ENCODE measurements at places on chromosomes 3 and 15.
A peak's percentile ranks its signal among the peaks of the same experiment; 100 is the strongest.

- DNase-seq: no peak
Observed at GRCh38 chr3:10357592-10358308, 36.8 kb upstream of the SEC13 start.

DNA sequence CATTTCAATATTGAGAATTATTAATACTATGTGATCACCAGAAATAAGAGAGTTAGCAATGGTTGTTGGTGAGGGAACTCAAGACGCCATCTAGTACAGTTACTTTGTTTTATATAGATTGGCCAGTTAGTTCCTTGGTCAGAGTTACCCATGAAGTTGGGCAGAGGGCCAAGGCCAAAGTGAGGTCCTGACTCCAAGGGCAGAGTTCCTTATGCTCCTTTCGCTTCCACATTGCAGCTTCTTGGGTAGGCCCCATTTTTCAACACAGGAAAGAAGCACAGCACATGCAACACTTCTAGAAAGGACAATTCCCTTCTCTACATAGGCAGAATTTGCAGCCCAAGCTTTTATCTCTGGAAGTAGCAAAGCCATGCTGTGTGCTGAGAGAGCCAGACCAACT lies 178.6 kb downstream of the KCNAB1 start:
- DNase-seq: no peak

- DNase-seq: no peak
Observed at GRCh38 chr3:55165704-55166405, 238.0 kb upstream of the LRTM1 start.

DNA sequence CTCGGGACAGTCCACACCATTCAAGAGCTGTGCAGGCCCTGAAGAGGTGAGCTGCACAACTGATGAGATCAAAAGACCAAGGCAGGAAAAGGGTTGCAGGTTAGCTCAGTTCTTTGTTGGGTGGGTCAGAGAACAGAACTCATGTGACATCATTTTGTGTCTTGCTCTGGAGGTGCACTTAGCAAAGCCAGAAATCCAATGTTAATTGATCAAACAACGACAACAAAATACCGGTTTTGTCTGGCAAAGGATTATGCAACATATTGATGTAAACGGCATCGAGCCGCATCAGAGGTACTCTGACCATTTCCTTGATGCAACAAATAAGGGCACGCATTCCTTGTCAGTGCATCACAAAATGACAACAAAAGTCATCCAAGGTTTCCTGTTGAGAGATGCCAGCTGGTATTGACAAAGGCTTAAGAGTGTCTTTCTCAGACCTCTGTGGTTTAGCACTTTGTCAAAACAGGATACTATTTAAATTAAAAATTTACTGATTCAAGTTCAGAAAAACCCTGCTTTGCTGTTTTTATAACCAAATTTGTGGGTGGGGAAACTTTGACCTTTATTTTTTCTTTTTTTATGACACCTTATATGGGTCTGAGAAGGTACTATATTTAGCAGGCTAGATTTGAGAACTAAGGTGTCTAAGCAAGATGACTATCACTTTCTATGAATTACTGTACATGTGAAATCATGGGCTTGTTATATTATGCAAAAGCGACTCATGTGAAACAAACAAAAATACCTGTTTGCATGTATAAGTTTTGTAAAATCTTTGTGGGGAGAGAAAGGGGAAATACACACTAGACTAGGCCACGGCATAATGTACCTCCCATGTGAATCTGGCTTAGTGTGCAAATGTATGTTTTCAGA lies 496.1 kb downstream of the FOXP1 start:
- no peak for DNase-seq

- DNase-seq: no peak
Observed at GRCh38 chr3:116103868-116104530, 341.3 kb downstream of the LSAMP start.

- no peak for DNase-seq
Observed at GRCh38 chr3:55164191-55164590, 236.3 kb upstream of the LRTM1 start.

GRCh38 chr3:192607798-192608197 lies 119.5 kb downstream of the FGF12 start:
- DNase-seq: no peak

DNA sequence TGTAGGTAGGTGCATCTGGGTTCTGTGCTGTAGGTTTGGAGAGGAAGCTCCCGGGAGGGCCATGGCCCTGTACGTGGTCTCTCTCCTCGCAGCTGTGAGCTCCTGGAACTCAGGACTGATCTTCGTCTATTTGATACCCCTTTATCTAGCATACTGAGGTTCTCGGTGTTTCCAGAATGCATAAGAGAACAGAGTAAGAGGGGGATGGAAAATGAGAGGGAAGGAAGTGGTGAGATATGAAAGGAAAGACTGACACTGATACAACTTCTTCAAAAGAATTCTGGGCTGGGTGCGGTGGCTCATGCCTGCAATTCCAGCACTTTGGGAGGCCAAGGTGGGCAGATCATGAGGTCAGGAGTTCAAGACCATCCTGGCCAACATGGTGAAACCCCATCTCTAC lies 90.7 kb downstream of the CHRD start:
- DNase-seq: no peak

GRCh38 chr3:154889227-154889634 lies 190.9 kb upstream of the MME start:
- DNase-seq: no peak

- no peak for DNase-seq
Observed at GRCh38 chr3:113910966-113911365, 36.8 kb upstream of the ZDHHC23 start.

- no peak for DNase-seq
Observed at GRCh38 chr3:153978006-153978405, 143.2 kb upstream of the ARHGEF26 start.

GRCh38 chr3:117355566-117355965 lies 646.0 kb downstream of the TUSC7 start:
- peak; percentile 64 for DNase-seq

DNA sequence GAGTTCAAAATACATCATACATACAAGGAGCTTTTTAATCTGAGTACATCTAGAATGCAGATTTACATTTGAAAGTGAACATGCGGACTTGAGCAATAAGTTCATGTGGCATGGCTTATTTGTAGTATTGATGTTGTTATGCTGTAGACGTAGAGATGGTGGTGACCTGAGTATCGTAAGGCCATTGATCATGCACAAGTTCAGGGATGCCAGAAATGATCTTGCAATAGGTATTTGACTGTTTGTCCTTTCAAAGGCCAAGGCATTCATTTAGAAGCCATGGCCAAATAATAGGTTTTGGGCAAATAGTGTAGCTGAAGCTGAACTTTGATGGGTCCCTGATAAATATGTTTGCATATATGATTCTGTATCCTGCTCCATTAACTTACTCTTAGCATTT lies 35.0 kb downstream of the ARNT2 start:
- DNase-seq: no peak

DNA sequence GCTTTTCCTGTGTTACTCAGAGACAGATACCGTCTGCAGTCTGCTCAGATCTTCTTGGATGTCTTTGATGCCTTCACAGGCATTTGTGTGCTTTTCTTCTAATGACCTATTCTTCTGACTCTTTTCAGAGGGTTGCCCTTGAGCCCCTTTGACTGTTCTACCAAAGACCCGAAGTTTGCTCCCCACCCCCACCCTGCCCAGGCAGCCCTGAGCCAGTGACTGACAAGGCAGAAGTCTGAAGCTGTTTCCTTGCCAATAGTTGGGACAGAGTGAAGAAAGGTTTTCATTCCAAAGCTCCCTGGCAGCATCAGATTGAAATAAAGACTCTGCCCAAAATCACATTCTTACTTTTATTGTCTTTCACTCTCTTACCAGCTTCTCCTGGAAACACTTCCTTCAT lies 9.0 kb upstream of the ATP13A5 start:
- no peak for DNase-seq

GRCh38 chr15:57873564-57874209 lies 167.2 kb downstream of the POLR2M start:
- no peak for DNase-seq

GRCh38 chr3:72129501-72130094 lies 344.6 kb upstream of the PROK2 start:
- DNase-seq: no peak

DNA sequence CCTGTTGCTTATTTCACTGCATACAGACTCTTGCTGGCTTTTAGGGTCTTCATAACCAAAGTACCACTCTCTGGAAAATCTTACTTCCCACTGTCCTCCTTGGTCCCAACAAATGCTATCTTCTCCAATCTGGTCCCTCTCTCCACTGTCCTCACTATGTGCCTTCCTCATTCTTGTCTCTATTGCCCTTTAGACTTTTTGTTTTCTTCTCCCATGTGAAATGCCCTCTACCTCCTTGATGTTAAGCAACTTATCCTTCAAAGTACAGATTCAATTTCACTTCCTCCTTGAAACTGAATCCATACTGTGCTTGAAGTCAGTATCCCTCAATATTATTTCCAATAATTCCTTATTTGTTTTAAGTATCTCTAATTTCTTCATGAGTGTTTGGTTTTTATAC lies 60.8 kb downstream of the CGGBP1 start:
- DNase-seq: no peak

- no peak for DNase-seq
Observed at GRCh38 chr3:10290481-10291176, 2.1 kb downstream of the GHRL start.

DNA sequence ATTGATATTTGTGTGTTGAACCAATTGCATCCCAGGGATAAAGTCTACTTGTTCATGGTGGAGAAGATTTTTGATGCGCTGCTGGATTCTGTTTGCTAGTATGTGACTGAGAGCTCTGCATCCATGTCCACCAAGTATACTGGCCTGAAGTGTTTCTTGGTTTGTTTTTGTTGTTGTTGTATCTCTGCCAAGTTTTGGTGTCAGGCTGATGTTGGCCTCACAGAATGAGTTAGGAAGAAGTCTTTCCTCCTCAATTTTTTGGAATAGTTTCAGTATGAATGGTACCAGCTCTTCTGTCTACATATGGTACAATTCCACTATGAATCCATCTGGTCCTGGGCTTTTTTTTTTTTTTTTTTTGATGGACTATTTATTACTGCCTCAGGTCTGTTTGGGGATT lies 50.9 kb upstream of the OSTN start:
- DNase-seq: no peak

GRCh38 chr3:109927161-109927560 lies 589.8 kb upstream of the DPPA4 start:
- no peak for DNase-seq

DNA sequence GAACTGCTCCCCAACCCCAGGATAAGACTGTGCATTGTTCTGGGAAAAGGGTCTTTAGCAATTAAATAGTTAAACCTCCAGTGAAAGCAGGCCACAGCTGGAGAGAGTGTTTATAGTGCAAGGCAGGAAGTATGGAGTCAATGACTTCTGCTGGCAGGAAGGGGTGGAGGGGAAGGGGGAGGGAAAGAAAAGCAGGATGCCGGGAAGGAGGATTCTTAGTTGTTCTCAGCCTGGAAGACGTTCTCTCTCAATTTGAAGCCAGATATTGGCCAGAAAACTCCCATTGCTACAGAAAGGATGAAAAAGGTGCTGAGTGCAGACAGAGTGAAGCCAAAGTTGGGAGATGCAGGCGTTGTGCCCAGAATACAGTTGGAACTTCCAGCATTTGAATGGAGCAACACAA lies 35.7 kb upstream of the ACTL6A start:
- DNase-seq: no peak

DNA sequence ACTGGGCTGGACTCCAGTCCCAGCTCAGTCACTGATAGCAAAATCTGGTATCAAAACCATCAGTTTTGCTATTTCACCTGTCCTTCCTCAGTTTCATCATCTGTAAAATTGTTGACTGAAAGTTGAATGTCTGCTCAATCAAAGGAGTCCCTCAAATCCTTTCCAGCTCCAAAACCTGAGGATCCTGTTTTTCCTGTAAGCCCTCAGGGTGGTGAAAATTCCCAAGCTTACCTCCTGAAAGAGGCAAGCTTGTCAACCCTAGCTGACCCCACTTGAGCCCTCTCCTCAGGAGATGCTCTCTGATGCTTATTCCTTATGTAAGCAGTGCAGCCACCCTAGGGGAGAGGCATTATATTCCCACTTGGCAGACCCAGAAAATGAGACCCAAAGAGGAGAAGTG lies 82.6 kb downstream of the HMG20A start:
- no peak for DNase-seq

GRCh38 chr3:53171827-53172505 lies 11.0 kb downstream of the PRKCD start:
- DNase-seq: no peak

- no peak for DNase-seq
Observed at GRCh38 chr3:16401273-16401672, 112.2 kb downstream of the RFTN1 start.

DNA sequence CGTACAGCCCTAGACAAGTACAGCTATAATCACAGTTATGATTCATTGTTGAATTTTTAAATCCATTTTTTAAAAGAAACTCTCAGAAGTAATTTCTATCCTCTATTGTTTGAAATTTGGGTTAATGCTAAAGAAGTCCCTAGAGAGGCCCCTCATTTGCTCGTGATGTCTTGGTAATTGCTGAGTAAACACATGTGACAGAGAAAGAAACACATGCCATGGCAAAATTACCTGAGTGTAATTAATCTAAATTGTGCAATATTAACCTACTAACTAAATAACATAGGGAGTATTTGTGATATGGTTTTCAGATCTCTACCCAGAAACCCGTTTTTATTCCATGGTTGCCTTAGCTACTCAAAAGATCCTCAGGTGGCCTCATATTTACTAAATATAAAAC lies 10.8 kb downstream of the NEK10 start:
- peak; percentile 47 for DNase-seq

DNA sequence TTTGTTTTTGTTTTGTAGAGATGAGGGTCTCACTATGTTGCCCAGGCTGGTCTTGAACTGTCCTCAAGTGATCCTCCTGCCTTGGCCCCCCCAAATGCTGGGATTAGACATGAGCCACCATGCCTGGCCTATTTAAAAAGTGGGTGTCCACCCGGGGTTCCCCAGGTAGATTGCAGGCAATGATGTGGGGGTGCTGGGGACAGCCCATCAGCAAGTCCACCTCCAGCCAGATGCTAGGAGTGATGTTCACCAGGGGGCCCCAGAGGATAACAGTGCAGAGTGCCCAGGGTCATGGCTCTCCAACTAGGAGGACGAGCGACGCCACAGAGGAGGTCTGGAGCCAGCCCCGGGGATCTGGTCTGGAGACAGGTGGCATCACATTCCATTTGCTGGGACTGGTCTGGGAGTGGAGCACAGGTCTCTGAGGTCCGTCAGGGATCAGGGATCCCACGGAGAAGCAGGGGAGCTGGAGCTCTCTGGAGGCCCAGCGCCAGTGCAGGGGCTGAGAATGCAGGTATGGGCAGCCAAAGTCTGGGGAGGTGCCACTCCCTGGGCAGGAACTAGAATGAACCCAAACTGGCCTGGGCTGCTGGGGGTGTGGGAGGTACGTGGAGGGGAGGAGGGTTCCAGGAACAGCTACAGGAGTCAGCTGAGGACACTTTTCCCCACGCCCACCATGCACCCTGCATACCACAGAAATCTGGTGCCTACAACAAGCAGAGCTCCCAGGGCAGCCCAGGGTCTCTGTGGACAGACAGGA lies 51.2 kb upstream of the PCSK6 start:
- DNase-seq: no peak

DNA sequence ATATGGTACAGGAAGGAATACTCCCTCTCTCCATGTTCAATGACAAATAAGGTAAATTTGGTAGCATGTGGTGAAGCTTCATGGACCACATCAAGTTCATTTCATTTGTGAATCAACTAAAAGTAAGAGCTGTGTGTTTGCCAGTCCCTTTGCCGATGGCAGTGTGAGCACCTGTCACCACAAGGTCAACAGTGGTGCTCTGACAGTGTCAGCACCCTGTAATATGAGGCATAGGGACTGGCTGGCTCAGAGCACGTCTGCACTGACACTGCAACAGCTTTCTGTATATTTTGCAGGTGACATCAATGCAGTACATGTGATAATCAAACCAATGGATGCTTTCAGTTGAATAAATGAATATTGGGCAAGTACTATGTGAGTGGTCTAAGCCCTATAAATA lies 852.4 kb downstream of the TUSC7 start:
- no peak for DNase-seq
